Thyroid gland (tissue), 4 donors: ENCODE measurements at places on chromosomes 16 and 17. TPM values are rescaled to one million over a fixed set of nuclear protein-coding genes. Genes with fewer than 3 reads are reported as not detected.
A peak's percentile ranks its signal among the peaks of the same experiment; 100 is the strongest.

GRCh38 chr17:3963237-3964201 is 718 bp downstream of the ATP2A3 start:
- H3K4me3 ChIP-seq: no peak overlapping the region
- no peak for DNase-seq
- no peaks in the 10 kb centered on the region for H3K36me3 ChIP-seq
- peaks cover 3% of the 10 kb centered on the region for H3K27me3 ChIP-seq
- H3K27ac ChIP-seq: no peak overlapping the region

GRCh38 chr17:48187872-48188608 is 80.5 kb downstream of the SNX11 start:
- H3K4me3 ChIP-seq: no peak overlapping the region
- peaks cover 4% of the 10 kb centered on the region for H3K27me3 ChIP-seq
- H3K4me1 ChIP-seq: no peaks in the 10 kb centered on the region

DNA sequence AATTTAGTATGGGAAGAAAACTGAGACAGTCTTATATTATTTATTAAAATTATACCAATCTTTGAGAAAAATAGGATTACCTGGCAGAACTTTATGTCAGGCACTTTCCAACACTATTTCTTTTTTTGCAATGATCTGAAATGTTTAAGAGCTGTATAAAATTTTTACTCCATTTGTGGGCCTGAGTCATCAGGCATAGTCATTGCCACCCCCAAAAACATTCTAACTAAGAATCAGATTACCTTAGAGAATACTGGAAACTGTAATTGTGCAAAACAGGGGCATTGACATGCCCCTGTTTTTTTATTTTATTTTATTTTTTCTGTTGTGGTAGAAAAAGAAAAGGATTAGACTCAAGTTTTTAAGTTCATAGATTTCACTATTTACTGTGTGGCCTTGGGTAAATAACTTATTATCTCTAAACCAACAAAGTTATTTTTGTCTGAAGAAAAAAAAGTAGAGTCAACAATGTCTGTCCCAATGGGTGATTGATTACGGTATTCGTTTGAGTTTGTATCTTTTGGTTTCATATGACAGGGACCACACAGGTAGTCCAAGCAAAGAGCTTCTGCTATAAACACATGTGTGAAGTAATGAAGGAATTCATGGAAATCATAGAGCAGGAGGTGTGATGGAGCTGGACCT is 24.6 kb downstream of the VAT1L start:
- no peak for DNase-seq
- no peaks in the 10 kb centered on the region for H3K27me3 ChIP-seq
- H3K27ac ChIP-seq: no peak overlapping the region
- no peaks in the 10 kb centered on the region for H3K36me3 ChIP-seq
- no peak overlapping the region for H3K4me3 ChIP-seq
- H3K4me1 ChIP-seq: no peaks in the 10 kb centered on the region

DNA sequence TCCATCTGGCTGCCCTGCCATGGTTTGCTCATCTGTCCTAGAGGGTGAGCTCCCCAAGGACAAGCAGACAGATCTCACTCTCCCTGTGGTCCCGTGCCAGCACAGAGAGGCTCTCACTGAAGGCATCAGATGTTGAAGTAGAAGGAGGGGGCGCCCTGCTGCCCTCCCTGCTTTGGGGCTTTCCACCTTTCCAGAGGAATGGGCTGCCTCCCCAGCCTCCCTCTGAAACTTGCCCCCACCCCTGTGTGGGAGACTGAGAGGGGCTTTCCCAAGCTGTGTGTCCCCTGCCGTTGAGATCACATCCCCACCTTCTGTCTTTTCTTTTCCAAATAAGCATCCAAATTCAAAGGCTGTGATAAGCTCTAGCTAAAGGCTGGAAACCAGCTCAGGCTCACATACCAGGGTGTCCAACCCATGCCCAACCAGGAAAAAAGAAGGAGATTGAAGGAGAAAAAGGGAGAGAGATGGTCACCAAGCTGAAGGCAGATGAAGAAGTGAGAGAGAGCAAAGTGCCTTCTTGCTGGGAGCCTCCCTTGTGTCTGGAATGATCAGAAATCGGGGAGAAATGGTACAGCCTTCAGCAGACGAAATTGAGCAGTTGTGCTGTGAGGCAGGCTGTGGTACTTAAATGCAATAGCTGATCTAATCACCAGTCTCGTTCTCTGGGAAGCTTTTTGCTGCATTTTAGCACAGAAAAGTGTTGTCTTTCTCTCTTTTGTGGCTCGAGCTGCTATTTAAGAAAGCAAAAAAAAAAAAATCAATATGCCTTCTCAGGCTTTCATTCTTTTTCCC is 145.9 kb upstream of the LHX1 start:
- no peaks in the 10 kb centered on the region for H3K4me1 ChIP-seq
- no peak overlapping the region for H3K27ac ChIP-seq
- H3K36me3 ChIP-seq: no peaks in the 10 kb centered on the region
- no peaks in the 10 kb centered on the region for H3K27me3 ChIP-seq

- no peaks in the 10 kb centered on the region for H3K36me3 ChIP-seq
- H3K27me3 ChIP-seq: no peaks in the 10 kb centered on the region
- no peak overlapping the region for H3K27ac ChIP-seq
- DNase-seq: no peak
- no peaks in the 10 kb centered on the region for H3K4me1 ChIP-seq
- H3K4me3 ChIP-seq: no peak overlapping the region
These were observed 278.6 kb downstream of the CBLN1 start for GRCh38 chr16:49003022-49003421.

GRCh38 chr16:81136390-81137335 is 40.5 kb upstream of the GCSH start:
- no peaks in the 10 kb centered on the region for H3K27me3 ChIP-seq
- H3K4me1 ChIP-seq: no peaks in the 10 kb centered on the region
- DNase-seq: peak; percentile 26
- no peak overlapping the region for H3K4me3 ChIP-seq

GRCh38 chr16:47777220-47777619 is 316.1 kb downstream of the PHKB start:
- no peak overlapping the region for H3K27ac ChIP-seq
- no peaks in the 10 kb centered on the region for H3K27me3 ChIP-seq
- H3K4me1 ChIP-seq: no peaks in the 10 kb centered on the region
- H3K4me3 ChIP-seq: no peak overlapping the region

DNA sequence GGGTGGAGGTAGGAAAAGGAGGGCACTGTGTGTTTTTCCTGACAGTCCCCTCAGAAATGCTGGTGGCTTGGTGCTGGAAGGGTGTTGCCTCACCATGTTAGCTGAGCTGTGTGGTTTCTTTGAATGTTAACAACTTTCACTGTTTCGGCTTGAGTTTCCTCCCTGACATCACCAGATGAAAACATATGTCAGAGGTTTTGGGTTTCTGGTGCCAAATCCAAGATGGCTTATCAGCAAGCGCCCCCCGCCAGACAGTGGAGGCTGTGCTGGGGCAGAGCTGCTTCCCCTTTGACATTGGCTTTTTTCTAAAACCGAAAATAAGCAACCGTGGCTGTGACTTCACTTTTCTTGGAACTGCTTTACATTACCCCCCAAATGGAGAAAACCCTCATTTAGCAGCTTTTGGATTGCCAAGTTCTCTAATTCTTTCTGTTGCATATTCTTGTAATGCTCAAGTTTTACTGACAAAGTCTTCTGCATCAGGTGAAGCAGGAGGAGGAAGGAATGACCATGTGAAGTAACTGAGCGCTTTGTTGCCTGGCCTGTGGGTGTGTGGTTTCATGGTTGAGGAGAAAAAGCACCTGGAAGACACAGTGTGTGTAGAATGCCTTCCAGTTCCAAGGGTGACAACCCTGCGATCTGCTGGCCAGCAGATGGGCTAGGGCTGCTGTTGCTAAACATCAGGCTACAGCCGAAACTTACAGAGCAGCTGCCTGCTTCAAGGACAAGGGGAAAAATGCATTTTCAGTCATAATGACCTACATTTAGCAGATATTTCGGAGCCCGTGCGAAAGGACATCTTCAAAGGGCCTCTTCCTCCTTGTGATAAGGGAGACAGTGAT is 9.7 kb downstream of the RMI2 start:
- no peak overlapping the region for H3K27ac ChIP-seq
- no peaks in the 10 kb centered on the region for H3K36me3 ChIP-seq
- no peak overlapping the region for H3K4me3 ChIP-seq
- peaks cover 20% of the 10 kb centered on the region for H3K4me1 ChIP-seq

DNA sequence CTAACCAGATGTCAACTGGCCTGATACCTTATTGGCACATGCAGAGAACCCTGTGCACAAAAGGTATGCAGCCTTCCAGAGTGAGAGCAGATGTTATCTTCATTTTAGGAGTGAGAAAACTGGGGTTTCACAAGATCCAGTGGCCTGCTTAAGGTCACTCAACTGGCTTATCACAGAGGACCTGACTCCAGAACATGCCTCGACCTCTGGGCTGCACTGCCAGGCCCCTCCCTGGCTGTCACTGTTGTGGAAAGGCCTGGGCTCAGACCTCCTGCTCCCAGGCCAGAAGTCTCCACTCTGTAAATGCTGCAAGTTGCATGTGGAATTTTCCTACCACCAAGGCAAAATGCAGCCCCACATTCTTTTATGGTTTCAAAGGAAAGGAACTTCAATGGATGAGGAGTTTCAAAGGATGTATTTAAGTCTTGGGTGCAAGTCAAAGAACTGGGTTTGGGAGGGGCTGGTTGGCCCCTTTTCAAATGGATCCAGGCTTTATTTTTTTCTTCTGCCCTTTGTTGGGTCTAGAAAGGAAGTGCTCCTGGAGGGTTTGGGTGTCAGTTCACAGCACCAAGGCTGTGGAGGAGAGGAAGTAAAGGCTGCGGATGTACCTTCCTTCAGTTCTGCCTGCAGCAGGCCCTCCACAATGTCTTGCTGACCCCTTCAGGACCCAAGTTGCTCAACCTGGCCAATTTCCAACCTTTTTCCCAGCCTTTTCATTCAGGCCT is 30.4 kb upstream of the SMPD3 start:
- DNase-seq: no peak
- no peak overlapping the region for H3K4me3 ChIP-seq
- H3K36me3 ChIP-seq: no peaks in the 10 kb centered on the region
- H3K27me3 ChIP-seq: no peaks in the 10 kb centered on the region

GRCh38 chr17:51643702-51644490 is 383.6 kb downstream of the UTP18 start:
- no peak for DNase-seq
- no peaks in the 10 kb centered on the region for H3K36me3 ChIP-seq
- peaks cover 10% of the 10 kb centered on the region for H3K4me1 ChIP-seq
- no peak overlapping the region for H3K4me3 ChIP-seq

- H3K27me3 ChIP-seq: no peaks in the 10 kb centered on the region
- no peak overlapping the region for H3K4me3 ChIP-seq
- no peak for DNase-seq
- H3K4me1 ChIP-seq: no peaks in the 10 kb centered on the region
- no peaks in the 10 kb centered on the region for H3K36me3 ChIP-seq
These were observed 124.4 kb downstream of the SPACA3 start for GRCh38 chr17:33116021-33116551.

GRCh38 chr17:82367724-82368524 is 3.6 kb upstream of the UTS2R start:
- H3K4me1 ChIP-seq: peaks cover 24% of the 10 kb centered on the region
- H3K36me3 ChIP-seq: no peaks in the 10 kb centered on the region
- no peak overlapping the region for H3K4me3 ChIP-seq
- no peak for DNase-seq
- no peaks in the 10 kb centered on the region for H3K27me3 ChIP-seq

- H3K4me1 ChIP-seq: no peaks in the 10 kb centered on the region
- H3K36me3 ChIP-seq: peaks cover 2% of the 10 kb centered on the region
- no peak overlapping the region for H3K4me3 ChIP-seq
These were observed 57.4 kb upstream of the ERN1 start for GRCh38 chr17:64187093-64187895.

DNA sequence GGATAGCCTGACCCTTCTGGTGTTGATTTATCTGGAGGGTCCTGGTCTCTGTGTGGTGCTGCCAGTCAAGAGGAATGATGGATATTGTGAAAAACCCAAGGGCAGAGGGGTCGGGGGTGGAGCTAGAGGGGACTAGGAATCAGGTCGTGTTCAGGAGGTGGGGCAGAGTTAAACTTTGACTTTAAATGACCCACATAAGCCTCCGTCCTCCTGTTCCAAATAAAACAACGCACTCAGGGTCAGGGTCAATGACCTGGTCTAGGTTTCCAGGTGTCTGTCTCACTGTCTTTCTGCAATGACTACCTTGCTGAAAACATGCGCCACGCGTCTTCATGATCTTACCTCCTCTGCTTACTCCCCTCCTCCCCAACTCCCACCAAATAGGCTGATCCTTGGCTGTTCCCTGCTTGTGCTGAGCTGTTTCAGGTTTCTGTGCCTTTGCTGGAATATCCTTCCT is 14.7 kb downstream of the AOC3 start:
- no peaks in the 10 kb centered on the region for H3K27me3 ChIP-seq
- H3K4me3 ChIP-seq: no peak overlapping the region
- peaks cover 37% of the 10 kb centered on the region for H3K4me1 ChIP-seq
- peak overlapping the region; percentile 73 for H3K27ac ChIP-seq
- no peak for DNase-seq

- no peaks in the 10 kb centered on the region for H3K27me3 ChIP-seq
- H3K4me3 ChIP-seq: no peak overlapping the region
- no peak for DNase-seq
- H3K36me3 ChIP-seq: no peaks in the 10 kb centered on the region
- no peak overlapping the region for H3K27ac ChIP-seq
These were observed 79.8 kb downstream of the AMFR start for GRCh38 chr16:56345406-56346050.

- DNase-seq: no peak
- peaks cover 18% of the 10 kb centered on the region for H3K4me1 ChIP-seq
- no peak overlapping the region for H3K4me3 ChIP-seq
- no peak overlapping the region for H3K27ac ChIP-seq
- no peaks in the 10 kb centered on the region for H3K27me3 ChIP-seq
These were observed 32.8 kb upstream of the MNT start for GRCh38 chr17:2433696-2434095.

- H3K27ac ChIP-seq: no peak overlapping the region
- peak; percentile 32 for DNase-seq
- H3K4me3 ChIP-seq: no peak overlapping the region
- H3K27me3 ChIP-seq: no peaks in the 10 kb centered on the region
- H3K36me3 ChIP-seq: no peaks in the 10 kb centered on the region
These were observed 11.3 kb downstream of the MCRIP1 start for GRCh38 chr17:81821603-81822311.

The PRKCB gene
- total RNA-seq: 4.3 TPM

The KCNAB3 gene
- 2.1 TPM for total RNA-seq

The PVALEF gene
- total RNA-seq: not detected

The HOXB8 gene
- not detected for total RNA-seq

The MIEN1 gene
- total RNA-seq: 39.8 TPM

The NPIPB8 gene
- total RNA-seq: 0.27 TPM

The TRIM72 gene
- 0.11 TPM for total RNA-seq

The UNC13D gene
- 5.8 TPM for total RNA-seq

The CLDN6 gene
- not detected for total RNA-seq

The TP53TG3D gene
- not detected for total RNA-seq
